ENCODE measurements at places on chromosomes 4 and X. TPM values are rescaled to one million over a fixed set of nuclear protein-coding genes. Genes with fewer than 3 reads are reported as not detected.

DNA sequence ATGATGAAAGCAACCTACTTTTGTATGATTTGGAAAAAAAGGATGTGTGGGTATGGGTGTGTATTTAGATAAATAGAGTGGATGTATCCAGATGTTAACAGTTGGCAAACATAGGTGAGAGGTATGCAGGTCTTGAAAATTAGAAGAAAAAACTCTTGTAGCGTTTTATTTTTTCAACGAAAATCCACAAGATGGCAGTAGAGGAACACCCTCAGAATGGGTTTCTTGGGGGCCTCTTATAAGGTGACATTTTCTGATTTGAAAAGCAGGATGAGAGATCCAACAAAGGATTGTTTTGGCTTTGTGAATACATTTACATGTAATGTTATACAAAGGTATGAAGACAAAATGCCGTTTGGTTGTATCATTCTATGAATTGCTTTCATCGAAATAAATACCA is 68.3 kb downstream of the FMR1NB start:
- DNase-seq = peak; percentile 3

MAGEA9B gene
- not detected for total RNA-seq

SPOCK3 gene
- total RNA-seq = 1.9 TPM

SEPTIN11 gene
- total RNA-seq = 331 TPM

RIPPLY1 gene
- not detected for total RNA-seq

POU4F2 gene
- 0.59 TPM for total RNA-seq

GRCh38 chr4:20839957-20840356 is 139.7 kb downstream of the PACRGL start:
- no peak for DNase-seq

GRCh38 chrX:74104356-74105015 is 199.5 kb upstream of the ZCCHC13 start:
- no peak for DNase-seq

DNA sequence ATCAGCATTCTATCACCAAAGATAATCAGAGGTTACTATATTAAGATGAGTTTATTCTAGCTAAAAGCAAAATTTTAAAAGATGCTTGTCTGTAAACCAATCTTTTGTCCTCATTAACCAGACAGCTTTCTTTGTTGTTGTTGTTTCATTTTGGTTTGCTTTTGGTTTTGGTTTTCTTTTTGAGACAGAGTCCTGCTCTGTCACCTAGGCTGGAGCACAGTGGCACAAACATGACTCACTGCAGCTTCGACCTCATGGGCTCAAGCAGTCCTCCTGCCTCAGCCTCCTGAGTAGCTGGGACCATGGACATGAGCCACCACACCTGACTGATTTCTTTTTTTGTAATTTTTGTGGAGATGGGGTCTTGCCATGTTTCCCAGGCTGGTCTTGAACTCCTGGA is 102.9 kb downstream of the COX18 start:
- no peak for DNase-seq

DNA sequence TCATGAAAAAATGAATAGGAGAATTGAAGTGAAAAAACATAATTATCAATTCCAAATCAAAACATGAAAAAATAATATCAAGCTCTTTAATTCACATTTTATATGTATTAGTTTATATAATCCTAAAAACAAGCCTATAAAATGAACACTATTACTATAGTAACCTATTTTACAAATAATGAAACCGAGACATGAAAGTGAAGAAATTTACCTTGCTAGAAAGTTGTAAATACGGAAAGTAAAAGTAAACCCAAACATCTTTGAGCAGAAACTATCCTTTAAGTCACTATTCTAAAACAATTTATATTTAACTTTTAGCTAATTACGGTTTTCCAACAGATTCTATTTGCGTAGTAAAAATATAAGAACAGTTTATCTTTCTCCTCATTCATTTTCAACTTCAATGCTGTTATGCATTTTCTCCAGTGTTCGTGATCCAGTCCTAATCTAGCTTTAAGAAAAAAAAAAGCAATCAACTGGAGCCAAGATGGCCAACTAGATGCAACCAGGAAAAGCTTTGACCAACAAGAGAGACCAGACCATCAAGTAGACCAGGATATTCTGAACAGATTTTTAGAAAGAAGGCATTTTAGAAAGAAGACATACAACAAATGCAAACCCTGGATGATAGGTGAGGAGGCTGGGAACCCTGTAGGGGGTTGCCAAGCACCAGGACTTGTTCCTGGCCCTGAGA is 67.0 kb downstream of the DDX53 start:
- DNase-seq = no peak

GRCh38 chrX:45454290-45454689 is 253.6 kb upstream of the DIPK2B start:
- no peak for DNase-seq

LRCH2 gene
- total RNA-seq = 3.7 TPM

RAB40A gene
- total RNA-seq = 0.36 TPM

- no peak for DNase-seq
These were observed 499.5 kb downstream of the STIM2 start for GRCh38 chr4:27360131-27360530.

GPR173 gene
- 9.4 TPM for total RNA-seq

SPANXA2 gene
- not detected for total RNA-seq

CXXC4 gene
- total RNA-seq = 1.6 TPM

NPY2R gene
- 3.6 TPM for total RNA-seq

- no peak for DNase-seq
These were observed 620.9 kb downstream of the TLL1 start for GRCh38 chr4:166493924-166494345.

HTN3 gene
- not detected for total RNA-seq

BMP3 gene
- total RNA-seq = not detected

- DNase-seq = no peak
These were observed 62.4 kb downstream of the LIMCH1 start for GRCh38 chr4:41600243-41600912.

DNA sequence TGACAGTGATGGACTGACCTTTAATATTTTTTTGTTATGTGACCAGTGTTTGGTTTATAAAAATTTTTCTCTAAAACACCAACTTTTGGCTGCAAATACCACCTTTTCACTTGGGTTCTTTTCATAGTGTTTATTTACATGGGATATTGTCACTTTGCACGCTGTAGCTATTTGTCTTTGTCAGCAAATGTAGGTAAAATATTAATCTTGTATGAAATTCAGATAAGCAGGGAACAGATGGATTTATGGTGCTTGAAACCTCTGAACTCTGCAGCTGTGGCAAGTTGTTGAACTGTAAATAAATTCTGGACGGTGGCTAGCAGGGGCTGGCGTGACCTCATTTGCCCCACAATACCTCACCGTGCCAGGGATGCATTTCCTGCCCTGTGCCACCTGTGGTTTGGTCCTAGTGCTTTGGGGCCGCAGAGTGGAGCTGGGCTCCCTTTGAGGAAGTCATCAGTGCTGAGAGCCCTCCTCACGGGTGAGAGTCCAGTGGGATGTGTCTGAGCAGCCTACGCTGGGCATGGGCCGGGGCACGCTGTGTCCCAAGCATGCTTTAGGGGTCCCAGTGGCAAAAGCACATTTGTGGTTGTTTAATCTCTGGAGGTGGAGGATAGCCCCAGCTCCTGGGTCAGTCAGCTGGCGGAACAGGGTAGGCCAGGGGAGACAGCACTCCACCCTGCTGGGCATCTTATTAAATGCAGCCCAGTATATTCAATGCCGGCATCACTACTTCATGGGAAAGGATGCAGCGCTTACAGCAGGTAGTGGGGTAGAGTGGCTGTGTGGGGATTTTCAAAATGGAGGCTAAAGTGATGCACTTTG is 108.6 kb downstream of the TBL1X start:
- DNase-seq = no peak

DNA sequence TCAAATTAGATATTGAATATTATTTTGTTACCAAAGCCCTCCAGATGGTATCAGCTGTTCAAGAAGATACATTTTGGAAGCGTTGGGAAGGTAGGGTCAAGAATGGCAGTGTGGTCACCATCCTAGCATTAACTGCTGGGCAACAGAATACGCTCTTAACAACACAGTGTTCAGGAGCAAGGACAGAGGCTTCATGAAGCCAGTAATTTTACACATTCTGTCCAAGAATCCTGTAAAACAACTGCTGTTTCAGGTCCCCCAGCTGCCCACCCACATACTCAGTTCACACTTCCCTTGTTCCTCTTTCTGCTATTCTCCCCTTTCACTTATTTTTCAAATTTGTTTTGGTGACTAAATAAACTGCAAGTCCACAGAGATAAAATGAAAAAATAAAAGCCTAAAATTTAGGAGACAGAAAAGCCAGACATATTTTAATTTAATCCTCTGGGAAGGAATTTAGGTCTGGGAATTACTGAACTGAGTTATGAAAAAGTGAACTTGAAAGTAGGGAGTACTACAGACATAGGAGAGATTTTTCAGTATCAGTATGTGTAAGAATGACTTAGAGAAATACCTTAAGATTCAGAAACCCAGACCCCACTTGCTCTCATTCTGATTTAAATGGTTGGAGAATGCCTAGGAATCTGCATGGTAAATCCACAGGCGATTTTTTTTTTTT is 406.7 kb downstream of the MAPK10 start:
- no peak for DNase-seq

DNA sequence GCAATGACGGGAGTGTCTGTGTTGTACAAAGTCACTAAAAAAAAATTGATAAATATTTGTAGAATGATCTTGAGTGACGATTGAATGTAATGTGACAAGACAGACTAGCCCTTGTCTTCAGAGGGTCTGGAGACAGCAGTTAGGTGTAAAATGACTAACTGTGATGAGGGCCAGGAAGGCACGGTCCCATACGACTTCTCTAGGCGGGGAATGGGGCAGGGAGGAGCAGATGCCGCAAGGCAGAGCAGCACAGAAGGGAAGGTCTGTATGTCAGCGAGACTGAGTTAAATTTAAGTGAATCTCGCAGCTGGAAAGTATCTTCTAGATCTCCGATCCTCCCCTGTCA is 405 bp downstream of the CENPE start:
- DNase-seq = no peak

GRCh38 chr4:150974252-150974640 is 40.8 kb downstream of the LRBA start:
- no peak for DNase-seq

- DNase-seq = no peak
These were observed 6.6 kb downstream of the CLNK start for GRCh38 chr4:10677796-10678497.

- no peak for DNase-seq
These were observed 446.8 kb downstream of the TRAM1L1 start for GRCh38 chr4:116638592-116638991.

RAB41 gene
- total RNA-seq = not detected

GPC3 gene
- total RNA-seq = 4.7 TPM

GRCh38 chr4:94455081-94455480 is 3.3 kb downstream of the PDLIM5 start:
- DNase-seq = no peak

DNA sequence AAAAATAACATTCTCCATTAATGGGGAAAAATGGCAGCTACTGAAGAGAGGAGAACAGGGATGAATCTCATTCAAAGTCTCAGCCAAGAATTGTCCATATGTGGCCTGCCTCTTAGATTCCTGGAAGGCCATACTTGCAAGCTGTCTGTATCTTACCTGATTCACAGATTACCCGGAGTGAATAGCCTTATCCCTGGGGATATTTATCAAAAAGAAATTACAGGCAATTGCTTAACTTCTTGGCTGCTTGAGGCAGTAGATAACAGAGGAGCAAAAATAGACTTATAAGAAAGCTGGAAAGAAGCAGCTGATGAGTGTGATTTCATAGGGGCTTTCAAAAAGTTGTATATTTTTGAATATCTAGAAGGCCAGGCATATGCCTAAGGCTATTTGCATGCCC is 68.8 kb upstream of the PPP1R2C start:
- DNase-seq = no peak

TNMD gene
- not detected for total RNA-seq

DNA sequence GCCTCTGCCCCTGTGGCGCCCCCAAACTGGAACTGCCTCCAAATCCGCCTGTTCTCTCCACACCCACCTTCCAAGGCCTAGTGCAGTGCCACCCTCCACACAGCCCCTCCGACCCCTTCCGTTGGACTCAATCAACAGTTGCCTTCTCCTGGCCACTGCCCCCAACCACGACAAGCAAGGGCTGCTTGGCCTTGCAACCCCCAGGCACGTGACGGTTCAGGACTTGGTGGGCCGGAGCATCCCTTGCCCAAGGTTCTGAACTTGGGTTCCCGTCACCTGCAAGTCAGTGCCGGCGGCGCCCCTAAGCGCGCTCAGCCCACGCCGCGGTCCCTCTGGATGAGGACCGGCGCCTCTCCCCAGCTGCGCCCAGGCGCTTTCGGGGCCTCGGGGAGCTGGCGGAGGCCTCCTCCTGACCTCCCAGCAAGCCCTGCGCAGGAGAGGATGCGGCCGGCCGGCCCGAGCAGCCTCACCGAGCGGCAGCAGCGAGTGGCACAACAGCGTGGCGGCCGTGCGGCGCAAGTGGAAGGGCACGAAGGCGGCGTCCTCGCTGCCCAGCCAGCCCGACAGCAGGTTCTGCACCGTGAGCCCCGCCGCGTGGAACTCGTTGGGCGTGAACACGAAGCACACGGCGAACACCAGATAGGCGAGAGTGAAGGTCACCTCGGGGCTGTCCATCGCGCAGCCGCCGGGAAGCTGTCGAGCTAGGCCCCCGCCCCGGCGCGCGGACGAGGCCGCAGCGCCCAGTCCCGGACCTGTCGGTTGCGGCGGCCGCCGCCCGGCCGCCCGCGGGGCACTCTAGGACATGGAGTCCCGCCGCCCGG is 750 bp downstream of the TMEM129 start:
- peak; percentile 61 for DNase-seq

DNA sequence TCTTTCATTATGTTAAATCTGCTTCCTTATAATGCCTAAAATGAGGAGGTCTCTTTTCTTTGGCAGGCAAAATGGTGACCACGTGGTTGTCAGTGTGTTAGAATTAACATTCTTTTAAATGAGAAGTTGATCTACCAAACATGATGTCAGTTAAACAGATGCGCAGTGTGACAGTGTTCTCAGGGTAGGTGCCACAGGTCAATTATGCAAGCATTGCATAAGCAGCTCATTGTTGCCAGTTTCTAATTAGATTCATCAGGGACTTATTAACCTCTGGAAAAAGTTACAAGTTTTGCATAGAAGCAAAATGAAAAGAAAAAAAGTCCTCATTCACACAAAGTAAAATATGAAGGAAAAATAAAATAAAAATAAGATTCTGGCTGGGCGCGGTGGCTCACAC is 324.1 kb upstream of the GALNT7 start:
- DNase-seq = no peak

- DNase-seq = no peak
These were observed 30.4 kb upstream of the CLTRN start for GRCh38 chrX:15694941-15695451.

- no peak for DNase-seq
These were observed 35.1 kb downstream of the PRIMPOL start for GRCh38 chr4:184684491-184685189.

DNA sequence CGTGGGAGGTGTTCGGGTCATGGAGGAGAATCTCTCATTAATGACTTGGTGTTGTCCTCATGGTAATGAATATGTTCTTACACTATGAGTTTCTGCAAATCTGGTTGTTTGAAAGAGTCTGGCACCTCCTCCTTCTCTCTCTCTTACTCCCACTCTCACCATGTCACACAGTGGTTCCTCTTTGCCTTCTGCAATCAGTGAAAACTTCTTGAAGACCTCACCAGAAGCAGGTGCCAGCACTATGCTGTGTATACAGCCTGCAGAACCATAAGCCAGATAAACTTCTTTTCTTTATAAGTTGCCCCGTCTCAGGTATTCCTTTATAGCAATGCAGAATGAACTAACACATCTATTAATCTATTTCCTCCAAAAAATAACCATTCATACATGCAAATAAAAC is 275.0 kb downstream of the ANTXR2 start:
- DNase-seq = no peak

APOOL gene
- 15.4 TPM for total RNA-seq

GRCh38 chrX:8939322-8939721 is 94.6 kb downstream of the FAM9B start:
- no peak for DNase-seq

DKK2 gene
- total RNA-seq = 8.0 TPM

- peak; percentile 67 for DNase-seq
These were observed at the start of gene EPHA5 for GRCh38 chr4:65670331-65671031. EPHA5 (minus strand) TSS chr4:65670489; CDS start chr4:65669742, 747 bp downstream.

Measured in endothelial cell (in vitro differentiated cells).